ENCODE measurements at places on chromosomes 2 and 18.

DNA sequence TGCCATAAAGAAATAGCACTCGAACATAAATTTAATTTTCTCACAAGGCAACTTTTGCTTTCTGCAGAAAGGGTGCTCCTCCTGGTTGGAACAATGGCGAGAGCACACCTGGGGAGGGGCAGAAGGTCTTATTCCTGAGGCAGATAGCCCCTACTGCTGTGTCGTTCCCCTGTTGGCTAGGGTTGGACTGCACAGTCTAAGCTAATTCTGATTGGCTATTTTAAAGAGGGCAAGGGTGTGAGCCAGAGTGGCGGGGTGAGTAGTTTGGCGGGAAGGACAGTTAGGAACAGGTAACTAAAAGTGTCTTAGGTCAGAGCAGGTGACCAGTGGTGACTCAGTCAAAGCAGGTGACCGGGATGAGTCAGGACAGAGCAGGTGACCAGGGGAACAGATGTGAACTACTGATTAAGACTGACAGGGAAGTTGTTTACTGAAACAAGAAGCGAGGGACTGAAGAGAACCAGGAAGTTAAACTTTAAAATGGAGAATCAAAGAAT lies 49.7 kb upstream of the AGAP1 start:
- DNase-seq = no peak

DNA sequence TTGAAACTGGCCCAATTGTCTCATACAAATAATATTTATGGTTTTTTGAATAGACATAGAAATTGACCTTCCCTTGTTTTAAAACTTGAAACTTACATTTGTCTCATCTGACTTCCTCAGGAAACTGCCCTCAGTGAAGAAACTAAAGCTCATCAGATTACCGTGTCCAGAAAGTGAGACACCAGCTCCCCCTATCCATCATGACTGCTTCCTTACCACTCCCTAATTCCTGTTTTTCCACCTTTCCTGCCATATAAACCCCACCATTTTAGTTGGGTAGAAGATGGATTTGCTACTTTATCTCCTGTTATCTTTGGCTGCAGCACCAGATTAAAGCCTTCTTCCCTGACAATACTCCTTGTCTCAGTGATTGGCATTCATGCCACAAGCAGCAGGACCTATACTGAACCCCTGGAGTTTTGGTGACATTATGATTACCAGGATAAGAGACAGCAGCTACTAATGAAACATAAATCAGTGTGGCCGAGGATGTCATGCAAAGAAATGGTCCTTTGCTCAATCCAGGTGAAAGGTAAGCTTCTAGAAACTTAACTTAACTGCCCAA lies 1627.6 kb upstream of the ZEB2 start:
- no peak for DNase-seq

DNA sequence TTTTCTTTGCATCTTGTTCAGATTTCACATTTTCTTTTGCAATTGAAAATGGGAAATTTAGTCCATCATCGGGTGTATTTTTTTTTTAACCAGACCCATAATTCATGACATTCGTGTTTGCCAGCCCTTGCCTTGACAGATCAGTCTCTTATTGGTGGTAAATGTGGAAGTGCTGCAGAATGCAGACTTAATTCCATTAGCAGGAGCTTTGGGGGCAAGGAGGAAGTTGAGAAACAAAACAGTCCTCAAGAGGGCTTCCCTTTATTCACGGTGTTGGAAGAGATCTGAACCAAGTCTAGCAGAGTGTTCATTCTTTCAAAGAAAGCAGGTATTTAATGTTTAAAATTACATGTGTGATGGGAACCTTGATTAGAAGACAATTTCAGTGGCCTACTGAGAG lies 16.6 kb upstream of the RPE start:
- no peak for DNase-seq

GRCh38 chr2:145764631-145765030 lies 1244.7 kb upstream of the ZEB2 start:
- no peak for DNase-seq

DNA sequence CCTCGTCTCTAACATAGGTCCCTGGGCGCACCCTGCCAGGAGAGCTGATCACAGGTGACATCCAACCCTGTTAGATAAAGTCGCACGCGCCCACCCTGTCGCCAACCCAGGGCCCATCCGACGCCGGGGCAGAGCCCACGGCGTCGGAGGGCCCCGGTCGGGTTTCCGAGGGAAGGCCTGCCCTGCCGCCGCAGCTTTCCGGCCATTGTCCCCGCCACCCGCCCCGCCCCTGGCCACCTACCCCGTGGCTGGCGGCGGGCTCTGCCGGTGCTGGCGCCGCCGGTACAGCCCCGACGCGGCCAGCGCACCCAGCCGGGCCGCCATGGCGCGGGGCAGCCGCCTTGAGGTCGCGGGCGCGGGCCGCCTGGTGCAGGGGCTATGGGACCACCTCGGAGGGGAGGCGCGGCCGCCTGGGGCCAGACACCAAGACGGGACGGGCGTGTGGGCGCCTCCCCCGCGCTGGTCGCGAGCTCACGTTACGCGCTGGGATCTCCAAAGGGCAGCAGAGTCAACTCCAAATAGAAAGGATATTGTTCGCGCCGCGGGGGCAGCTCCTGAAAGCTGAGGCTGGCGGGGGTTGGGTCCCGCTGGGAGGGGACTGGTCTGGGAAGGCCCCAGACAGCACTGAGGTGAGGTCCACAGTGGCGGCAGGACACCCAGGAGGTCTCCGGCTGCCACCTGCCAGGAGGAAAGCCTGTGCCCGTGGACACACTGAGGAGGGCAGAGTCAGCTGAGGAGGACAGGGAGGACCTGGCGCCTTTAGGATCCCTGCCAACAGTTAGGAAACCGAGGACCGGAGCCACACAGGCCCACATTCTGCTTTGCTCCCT lies 11.1 kb downstream of the LIMS2 start:
- DNase-seq = no peak

DNA sequence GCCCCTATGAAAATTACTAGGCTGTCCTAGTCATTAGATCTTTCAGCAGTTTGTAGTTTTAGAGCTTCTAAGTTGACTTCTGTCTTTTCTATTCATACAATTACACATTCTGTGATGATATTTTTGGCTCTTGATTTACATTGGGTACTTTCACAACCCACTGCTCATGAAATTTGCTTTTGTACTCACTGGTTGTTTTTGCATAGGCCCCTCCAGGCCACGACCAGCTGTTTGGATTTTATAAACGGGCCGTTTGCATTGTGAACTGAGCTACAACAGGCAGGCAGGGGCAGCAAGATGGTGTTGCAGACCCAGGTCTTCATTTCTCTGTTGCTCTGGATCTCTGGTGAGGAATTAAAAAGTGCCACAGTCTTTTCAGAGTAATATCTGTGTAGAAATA lies 193.8 kb downstream of the RPIA start:
- DNase-seq = no peak

- DNase-seq = no peak
Observed at GRCh38 chr2:185402474-185402873, 336.1 kb upstream of the FSIP2 start.

DNA sequence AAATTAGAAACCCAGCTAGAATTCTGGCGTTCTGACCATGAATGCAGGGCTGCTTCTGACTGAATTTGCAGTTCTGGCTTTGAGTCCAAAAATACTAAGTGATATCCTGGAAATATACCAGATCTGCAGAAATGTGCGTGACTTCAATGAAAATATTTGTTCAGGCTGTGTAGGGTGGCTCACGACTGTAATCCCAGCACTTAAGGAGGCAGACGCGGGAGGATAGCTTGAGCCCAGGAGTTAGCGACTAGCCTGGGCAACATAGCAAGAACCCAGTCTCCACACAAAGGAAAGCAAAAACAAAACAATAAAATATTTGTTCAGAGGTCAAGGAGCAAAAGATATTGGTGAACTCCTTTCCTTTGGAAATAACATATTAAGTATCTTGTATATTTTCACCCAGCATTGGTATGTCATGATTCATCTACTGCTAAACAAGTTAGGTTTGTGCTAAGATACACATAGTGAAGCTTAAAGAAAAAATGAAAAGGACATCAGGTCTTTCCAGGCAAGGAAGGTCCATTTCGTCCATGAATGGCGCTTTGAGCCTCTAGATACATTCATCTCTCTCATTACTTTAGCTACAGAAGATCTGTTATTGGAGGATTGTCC lies 239.2 kb downstream of the CMPK2 start:
- DNase-seq = no peak

DNA sequence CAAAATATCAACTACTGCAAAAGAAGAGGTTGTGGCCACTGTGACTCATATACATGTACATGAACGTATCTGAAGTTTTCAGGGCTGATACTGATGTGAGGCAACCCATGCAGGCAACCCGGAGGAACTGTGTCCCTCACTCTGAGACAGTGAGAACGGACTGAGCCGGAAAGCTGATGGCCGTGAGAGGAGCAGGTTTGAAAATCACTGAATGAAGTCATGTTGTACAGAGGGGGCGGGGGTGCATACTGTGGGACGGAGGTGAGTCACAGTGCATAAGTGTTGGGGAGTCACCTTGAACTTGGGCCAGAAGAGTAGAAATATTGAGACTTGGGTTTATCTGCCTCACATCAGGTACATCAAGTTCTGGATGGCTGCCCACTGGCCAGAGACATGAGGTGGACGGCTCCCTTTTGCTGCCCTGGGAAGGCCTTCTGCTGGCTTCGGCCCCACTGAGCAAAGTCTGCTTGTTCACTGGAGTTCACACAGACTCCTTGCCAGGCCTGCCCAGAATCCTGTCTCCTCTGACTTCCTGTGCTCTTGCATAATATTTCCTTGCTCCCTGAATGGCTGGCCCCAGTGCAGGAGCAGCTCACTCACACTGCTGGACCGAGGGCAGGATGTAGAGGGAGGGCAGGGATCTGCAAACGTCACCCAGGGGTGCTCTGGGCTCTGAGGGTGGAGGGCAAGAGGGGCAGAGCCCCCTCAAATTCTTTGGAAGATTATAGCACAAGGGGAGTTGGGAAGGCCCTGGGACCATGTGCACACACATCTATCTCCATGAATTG lies 18.1 kb downstream of the EPAS1 start:
- DNase-seq = no peak

DNA sequence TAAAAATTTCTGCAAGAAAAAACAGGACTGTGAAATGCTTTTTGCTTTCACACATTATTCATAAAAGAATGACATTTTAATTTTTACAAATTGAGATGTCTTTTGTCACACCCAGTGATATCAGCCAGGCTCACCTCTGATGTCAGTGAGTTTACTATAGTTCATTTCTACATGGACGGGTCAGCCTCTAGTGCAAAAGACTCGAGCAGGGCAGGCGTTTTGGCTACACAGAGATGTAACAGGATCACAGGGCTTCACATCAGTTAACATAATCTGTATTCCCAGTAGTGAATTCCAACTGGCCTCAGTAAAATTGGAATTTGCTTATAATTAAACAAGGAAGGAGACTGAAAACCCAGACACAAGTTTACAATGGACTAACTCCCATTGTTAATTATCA lies 275.6 kb upstream of the ZSWIM2 start:
- no peak for DNase-seq

DNA sequence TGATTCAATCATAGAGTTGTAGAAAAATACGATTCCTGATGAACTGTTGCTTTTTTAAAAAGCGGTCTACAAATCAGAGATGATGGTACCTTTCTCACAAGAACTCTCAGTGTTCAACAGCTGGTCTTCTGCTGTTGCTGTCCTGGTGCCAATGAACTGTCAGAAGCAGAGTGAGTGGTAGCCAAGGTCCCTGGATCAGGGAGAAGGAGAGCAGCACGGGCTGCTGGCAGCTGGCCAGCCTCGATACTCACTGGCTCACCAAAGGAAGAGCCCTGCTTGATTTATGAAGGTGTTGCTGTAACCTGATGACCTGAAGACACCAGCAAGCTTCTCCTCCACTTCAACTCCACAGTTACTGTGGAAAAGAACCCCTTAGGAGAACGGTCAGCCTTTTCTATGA lies 300.8 kb upstream of the SOX11 start:
- DNase-seq = no peak

DNA sequence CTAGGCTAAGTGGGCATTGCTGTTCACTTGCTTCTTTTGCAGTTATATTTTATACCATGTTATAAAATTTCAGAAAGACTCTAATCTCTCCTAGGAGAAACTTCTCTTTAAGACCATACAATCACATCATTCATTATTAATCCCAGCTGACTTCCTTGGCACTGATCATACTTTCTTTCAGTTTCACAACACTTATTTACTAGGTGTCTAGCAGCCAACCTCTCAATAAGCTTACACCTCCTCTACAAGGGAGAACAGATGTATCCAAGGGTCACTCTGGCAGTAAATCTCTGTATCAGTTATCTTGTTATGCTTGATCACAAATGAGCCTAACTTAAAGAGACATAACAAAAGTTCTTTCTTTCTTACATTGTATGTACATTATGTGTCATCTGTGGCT lies 69.8 kb upstream of the EPB41L5 start:
- DNase-seq = no peak

GRCh38 chr2:20539776-20540586 lies 93.1 kb downstream of the RHOB start:
- no peak for DNase-seq

GRCh38 chr2:26363323-26363722 lies 16.7 kb upstream of the ADGRF3 start:
- no peak for DNase-seq

- DNase-seq = no peak
Observed at GRCh38 chr2:224987733-224988132, 54.5 kb downstream of the DOCK10 start.

GRCh38 chr2:110866466-110866865 lies 134.1 kb downstream of the ACOXL start:
- DNase-seq = no peak

- DNase-seq = no peak
Observed at GRCh38 chr2:197170208-197170607, 140.4 kb downstream of the ANKRD44 start.

DNA sequence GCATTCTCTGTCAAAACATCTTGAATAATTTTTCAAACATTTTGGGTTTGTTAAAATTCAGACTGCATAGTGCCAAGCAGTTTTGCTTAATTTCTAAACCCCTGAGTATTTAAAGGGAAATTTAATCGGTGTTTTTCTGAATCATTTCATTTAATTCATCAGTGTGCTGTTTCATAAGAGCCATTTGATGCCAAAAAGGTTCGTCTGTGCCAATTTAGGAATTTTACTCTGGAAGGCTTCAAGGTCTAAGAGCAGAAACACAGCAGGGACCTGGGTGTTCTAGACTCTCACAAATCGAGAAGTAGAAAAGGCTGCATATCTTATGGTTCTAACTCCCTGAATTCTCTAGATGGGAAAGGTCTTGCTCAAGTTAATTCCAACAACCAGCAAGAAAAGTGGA lies 311.9 kb upstream of the NT5C1B start:
- no peak for DNase-seq

GRCh38 chr2:180723712-180724111 lies 256.7 kb upstream of the UBE2E3 start:
- DNase-seq = no peak

GRCh38 chr2:166180951-166181812 lies 53.4 kb upstream of the SCN1A start:
- no peak for DNase-seq

- DNase-seq = no peak
Observed at GRCh38 chr2:226140594-226140993, 659.0 kb downstream of the IRS1 start.

- no peak for DNase-seq
Observed at GRCh38 chr18:27378431-27379095, 193.5 kb upstream of the CHST9 start.

DNA sequence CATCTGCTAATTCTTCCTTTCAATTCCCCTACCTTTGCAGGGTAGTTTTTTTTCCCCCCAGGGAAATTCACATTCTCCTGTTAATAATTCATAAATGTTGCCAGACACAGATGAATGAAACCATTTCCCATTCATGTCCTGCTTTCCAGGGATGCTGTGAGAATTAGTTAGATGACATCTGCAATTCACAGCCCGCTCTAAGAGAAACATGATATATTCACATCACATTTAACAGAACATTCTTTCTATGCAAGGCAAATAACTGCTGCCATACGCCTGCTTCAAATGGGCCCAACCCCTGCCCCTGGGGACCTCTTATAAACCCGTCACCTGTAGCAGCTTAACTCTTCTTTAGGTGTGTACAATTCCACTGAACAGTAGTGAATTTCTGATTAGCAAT lies 110.6 kb upstream of the CTAGE1 start:
- no peak for DNase-seq
